ENCODE measurements at places on chromosomes 11 and 22. TPM values are rescaled to one million over a fixed set of nuclear protein-coding genes. Genes with fewer than 3 reads are reported as not detected.

The BDNF gene
- total RNA-seq: 8.8 TPM

The OR4C16 gene
- total RNA-seq: not detected

The LINC01488 gene
- total RNA-seq: not detected

The LRFN4 gene
- total RNA-seq: 115 TPM

The NTM gene
- total RNA-seq: not detected

The APBB1 gene
- 18.0 TPM for total RNA-seq

The CSF2RB gene
- not detected for total RNA-seq

The L3MBTL2 gene
- total RNA-seq: 17.4 TPM

The RIMBP3C gene
- 0.13 TPM for total RNA-seq

Data from A549 treated with Mapracorat at 1 μM for 4 hours (cell line).